Endothelial cell of coronary artery (primary cell): ENCODE measurements at places on chromosomes 3 and 15. TPM values are rescaled to one million over a fixed set of nuclear protein-coding genes. Genes with fewer than 3 reads are reported as not detected.

ISLR gene
- total RNA-seq, result 4.6 TPM in 1 of 2 replicates, not detected in the other

GOLGA8M gene
- 0.09 and 0.94 TPM in 2 replicates for total RNA-seq

LRRC2 gene
- under 0.01 and 0.09 TPM in 2 replicates for total RNA-seq

ECT2 gene
- 22.3 and 29.5 TPM in 2 replicates for total RNA-seq

TMEM212 gene
- not detected in 2 replicates for total RNA-seq

CHRFAM7A gene
- 2.7 and 2.9 TPM in 2 replicates for total RNA-seq

FEZF2 gene
- not detected in 2 replicates for total RNA-seq

HYAL1 gene
- total RNA-seq, result 0.99 and 1.8 TPM in 2 replicates

CACNA2D2 gene
- total RNA-seq, result not detected in 2 replicates

TXNRD3 gene
- 6.0 and 8.7 TPM in 2 replicates for total RNA-seq

LYZL4 gene
- total RNA-seq, result 0.18 TPM in 1 of 2 replicates, not detected in the other
